ENCODE measurements at places on chromosomes 7 and 10.

DNA sequence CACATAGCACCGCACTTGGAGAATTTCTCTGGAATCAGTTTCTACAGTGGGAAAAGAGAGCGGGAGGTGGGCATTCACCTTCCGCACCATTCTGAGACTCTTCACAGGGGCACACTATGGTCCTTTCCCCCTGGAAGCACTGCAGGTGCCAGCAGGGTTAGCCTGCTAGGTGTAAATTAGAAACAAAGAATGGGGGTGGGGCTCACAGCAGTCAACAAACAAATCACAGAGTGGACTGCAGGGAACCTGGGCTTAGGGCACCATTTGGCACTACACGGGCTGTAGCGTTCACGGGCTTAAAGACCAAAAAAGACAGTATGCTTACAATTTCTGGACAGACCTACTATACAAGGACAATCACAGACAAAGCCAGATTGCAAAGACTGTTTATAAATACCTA lies 8.0 kb upstream of the PKD1L1 start:
- DNase-seq, result no peak

DNA sequence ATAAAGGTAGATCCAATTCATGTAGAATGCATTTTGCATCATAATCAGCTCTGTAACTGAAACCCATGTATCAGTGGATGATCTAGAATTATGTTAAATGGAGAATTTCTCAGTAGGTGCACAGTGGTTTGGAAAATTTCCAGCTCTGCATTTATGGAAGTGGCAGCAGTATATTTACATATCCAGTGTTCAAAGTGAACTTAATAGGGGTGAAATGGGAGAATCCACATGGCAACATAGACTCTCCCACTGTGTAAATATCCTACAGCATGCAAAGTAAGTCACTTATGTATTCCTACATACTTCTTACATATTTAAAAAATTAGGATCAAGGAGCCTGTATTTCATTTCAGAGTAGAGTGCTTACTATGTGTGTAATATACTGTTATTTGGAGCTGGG lies 35.3 kb downstream of the CDC14C start:
- DNase-seq, result no peak

DNA sequence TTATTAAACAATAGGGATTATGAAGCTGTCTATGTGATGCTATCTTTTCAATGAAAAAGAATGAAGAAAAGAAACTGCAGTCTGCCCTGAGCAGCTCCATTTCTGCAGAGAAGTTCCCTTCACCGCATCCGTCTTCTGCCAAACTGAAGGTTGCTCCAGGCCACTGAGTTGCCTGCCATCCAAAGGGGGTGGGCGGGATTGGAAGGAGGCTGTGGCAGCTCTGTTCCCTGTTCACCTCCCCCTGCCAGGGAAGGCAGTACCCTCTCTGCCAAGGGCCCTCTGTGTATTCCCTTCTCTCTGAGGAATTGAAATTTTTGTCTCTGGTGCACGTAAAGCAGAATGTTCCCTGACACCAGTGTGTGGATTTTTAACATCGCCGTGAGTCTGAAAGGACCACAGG lies 243.1 kb upstream of the GHITM start:
- no peak for DNase-seq

GRCh38 chr10:49419005-49419404 lies 23.1 kb upstream of the DRGX start:
- peak; percentile 18 for DNase-seq

- DNase-seq, result no peak
These were observed 178.1 kb downstream of the CALN1 start for GRCh38 chr7:72234086-72234485.

- DNase-seq, result no peak
These were observed 41.7 kb downstream of the TNPO3 start for GRCh38 chr7:129013048-129013724.

GRCh38 chr10:24708081-24708480 lies 15.6 kb downstream of the ARHGAP21 start:
- DNase-seq, result no peak

All from kidney epithelial cell (primary cell).